Nucleus accumbens (tissue), 56 donors: ENCODE measurements at places on chromosomes 16 and 17.

GRCh38 chr17:14321980-14322776 is 21.3 kb downstream of the HS3ST3B1 start:
- DNase-seq = no peak

GRCh38 chr17:8518326-8518725 is 82.6 kb downstream of the NDEL1 start:
- no peak for DNase-seq

- DNase-seq = no peak
These were observed 12.5 kb downstream of the SLC43A2 start for GRCh38 chr17:1616101-1616500.

GRCh38 chr16:72312828-72313227 is 140.9 kb upstream of the PMFBP1 start:
- DNase-seq = peak; percentile 3

GRCh38 chr16:23557779-23558702 is 514 bp downstream of the UBFD1 start:
- peak; percentile 60 for DNase-seq

- no peak for DNase-seq
These were observed 27.4 kb downstream of the EMP2 start for GRCh38 chr16:10552998-10553491.

- DNase-seq = no peak
These were observed 60.2 kb downstream of the WWP2 start for GRCh38 chr16:69822174-69822935.

DNA sequence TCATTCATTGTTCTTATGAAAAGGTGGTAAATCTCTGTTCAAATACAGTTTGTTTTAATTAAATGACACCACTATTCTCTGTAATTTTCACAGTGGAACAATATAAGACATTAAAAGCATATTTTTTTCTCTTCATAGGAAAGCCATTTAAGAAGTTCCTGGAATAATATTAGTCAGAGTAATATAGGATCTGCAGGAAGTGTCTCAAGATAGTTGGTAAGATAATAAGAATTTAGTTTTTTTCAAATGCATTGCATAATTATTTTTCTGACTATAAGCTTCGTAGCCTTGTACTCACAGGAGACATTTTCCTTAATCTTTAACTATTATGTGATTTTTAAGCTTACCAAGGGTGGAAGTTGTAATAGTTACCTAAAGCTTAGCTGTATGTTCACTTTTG is 16.9 kb downstream of the STXBP4 start:
- DNase-seq = no peak
